Activated CD4-positive, alpha-beta T cell treated with anti-CD3 and anti-CD28 coated beads for 24 hours (primary cell): ENCODE measurements at places on chromosomes 12 and 14.

- DNase-seq = no peak
These were observed 339.9 kb upstream of the RGS6 start for GRCh38 chr14:71592361-71592760.

DNA sequence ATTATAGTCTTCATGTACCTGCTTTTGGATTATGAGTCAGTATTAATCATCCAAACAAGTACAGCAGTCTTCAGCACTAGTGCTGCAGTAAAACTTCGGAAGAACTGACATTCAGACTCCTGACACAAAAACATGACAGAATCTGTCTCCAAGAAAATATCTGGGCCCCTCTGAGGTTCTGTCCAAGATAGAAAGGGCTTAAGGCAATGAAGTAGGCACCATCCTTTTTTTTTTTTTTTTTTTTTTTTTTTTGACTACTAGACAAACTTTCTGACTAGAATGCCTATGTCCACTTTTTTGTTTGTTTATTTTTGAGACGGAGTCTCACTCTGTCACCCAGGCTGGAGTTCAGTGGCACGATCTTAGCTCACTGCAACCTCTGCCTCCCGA is 112.5 kb downstream of the MED13L start:
- DNase-seq = no peak

GRCh38 chr14:59679872-59680271 is 103.3 kb upstream of the CCDC175 start:
- DNase-seq = no peak

DNA sequence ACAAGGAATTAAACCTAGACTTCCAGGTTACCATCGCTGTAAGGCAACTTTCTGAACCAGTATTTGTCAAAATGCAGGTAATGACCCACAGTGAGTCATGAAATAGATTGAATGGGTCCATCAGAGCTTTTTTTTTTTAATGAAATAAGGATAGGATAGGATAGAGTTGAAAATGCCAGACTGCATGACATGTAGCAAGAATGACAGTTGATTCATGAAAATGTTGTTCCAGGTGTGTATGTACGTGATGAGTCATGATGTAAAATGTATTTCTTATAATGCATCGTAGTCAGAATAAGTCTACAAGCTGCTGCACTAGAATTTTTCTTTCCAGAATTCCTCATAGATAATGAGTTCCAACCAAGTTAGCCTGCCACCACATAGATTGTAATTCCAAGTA is 184.4 kb upstream of the BCL2L14 start:
- DNase-seq = no peak

DNA sequence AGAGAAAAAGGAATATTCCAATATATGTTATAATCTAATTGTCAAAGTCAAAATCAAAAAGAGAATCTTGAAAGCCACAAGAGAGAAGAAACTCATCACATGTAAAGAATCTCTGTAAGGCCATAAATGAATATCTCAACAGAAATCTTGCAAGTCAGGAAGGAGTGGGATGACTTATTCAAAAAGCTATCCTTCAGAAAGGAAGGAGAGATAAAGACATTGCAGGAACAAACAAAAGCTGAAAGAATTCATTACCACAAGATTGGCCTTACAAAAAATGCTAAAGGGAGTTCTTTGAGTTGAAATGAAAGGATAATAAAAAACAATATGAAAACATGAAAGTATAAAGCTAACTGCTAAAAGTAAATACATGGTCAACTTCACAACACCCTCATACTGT is 286.8 kb downstream of the LRIG3 start:
- no peak for DNase-seq

DNA sequence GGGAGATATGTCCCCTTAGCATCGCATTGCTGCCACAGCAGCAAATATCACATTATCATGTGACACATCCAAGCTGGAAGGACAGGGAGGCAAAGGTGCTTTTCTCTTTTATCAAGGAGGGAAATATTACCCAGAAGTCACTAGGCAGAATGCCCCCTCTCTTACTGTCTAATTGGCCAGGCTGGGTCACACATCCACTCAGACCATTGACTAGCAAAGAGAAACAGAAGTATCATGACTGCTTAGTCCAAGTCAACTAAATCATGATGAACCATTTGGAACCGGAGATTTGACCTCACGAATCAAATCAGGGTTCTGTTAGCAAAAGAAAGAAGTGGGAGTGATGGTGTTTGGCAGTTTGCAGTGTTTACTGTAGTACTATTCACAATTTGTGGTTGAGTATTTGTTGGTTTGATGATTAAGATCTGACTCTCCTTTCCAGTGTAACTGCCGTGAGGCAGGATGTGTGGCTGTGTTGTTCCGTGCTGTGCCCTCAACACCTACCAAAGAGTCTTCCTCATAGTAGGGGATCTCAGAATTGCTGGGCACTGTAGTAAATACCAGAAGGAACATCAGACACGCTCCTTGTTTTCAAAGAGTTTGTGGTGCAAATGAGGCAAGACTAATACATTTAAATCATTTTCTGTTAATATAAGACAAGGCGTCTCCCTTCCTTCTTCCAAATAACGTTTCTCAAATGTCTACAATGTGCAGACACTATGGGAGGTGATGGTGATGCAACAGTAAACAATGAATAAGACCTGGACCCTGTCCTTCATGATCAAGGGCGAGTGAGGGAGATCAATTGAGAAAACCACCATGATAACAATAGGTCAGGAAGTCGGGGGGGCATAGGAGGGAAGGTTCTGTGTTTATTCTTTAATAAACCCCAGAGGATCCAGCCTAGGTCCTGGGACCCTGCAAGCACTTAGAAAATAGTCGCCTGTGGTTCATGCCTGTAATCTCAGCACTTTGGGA is 194.4 kb upstream of the CRY1 start:
- no peak for DNase-seq

DNA sequence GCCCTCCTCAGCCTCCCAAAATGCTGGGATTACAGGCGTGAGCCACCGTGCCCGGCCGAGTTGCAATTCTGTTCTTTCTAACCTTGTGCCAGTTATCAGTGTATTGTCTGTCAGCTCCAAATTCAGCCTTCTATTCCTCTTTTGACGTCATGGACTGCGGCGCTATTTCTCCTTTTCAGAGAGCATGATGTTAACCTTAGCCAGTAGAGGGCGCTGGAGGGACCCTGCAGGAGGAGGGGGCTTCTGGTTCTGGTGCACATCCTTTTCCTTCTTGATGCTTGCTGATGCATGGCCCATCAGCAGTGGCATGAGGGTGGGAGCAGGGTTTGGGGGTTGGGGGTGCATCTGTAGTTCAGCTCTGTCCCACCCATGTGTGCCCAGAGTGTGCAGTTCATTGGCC is 179.3 kb upstream of the RMST start:
- DNase-seq = no peak

GRCh38 chr12:46508651-46509050 is 136.1 kb upstream of the SLC38A2 start:
- DNase-seq = no peak

DNA sequence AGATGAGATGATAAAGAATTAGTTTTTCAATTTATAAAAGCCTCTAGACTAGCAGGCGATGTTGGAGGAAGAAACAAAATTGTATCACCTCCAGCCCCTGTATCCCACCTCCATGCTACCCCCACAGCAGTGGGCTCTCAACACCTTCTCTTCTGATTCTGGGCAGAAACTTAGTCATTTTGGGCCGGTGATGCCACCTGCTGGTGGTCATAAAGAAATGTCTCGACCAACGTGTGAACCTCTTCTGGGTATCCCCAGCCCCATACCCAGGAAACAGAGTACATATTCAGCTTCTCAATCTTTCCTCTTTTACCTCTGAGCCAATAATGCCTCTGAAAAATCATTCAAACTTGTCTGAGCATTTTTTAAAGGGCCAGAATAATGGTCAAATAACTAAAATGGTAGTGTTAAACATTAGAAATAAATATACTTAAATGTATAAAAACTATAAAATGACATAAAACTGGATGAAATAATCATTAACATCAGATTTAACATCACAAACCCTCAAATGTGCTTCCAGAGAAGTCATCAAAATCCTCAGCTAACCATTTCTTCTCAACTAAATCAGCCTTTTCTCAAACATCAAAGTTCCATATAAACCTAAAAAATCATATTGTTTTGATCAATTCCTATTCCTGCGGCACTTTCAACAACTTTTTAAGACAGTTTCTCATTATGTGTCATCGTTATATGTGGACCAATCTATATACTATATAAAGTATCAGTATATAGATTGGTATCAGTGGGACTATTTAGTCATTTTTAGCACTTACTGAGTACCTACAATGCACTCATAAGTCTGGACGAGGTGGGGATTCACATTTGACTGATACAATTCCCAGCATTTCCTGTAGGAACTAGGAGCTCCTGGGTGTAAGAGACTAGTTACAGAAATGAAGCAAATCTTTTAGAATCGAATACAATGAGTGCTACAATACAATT is 69.4 kb downstream of the ATXN2 start:
- peak; percentile 35 for DNase-seq

DNA sequence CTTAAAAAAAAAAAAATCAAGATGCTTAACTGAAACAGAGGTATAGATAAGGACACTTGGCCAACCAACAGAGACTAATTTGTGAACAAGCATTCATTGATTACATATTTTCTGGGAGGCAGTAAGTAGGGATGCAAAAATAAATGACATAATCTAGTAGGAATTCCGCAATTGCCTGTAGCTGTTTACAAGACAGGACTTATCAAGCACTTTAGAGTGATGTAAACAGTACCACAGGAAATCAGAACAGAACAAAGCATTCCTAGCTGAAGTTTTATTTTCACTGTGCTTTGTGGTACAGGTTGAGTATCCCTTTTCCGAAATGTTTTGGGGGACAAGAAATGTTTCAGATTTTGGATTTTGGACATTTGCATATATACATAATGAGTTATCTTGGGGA is 68.2 kb upstream of the FGD4 start:
- no peak for DNase-seq

DNA sequence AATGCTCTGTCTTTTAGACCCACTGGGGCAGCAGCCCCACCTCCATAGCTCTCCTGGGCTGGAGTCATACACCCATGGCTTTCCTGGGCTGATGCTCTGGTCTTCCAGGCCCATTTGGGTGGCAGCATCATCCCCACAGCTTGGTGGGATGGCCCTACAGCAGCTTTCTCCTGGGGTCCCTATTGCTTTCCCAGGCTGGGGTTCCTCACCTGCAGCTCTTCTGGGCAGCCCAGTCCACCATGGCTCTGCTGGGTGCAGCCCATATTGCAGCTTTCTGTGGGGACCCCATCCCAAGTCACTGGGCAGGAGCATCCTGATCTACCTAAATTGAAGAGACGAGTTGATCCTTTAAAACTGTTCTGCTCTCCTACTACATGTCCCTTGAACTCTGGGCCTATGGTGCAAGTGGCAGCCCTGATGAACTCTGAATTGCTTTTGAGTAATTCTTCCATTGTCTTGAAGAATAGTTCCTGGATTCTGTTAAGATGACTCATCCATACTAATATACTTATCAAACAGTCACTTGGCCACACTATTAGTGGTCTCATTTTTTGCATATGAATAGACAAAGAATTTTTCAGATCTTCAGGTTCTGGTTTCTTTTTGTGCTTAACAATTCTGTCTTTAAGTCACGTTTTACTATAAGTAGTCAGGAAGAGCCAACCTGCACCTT is 390.1 kb downstream of the DPF3 start:
- no peak for DNase-seq

GRCh38 chr14:95484296-95484695 is 32.2 kb downstream of the SYNE3 start:
- DNase-seq = no peak
